ENCODE measurements at places on chromosomes 3 and 15.

- H3K4me1 ChIP-seq: no peaks in the 10 kb centered on the region
- no peak for DNase-seq
Measured at GRCh38 chr3:4043867-4044575, 244.8 kb downstream of the LRRN1 start.

DNA sequence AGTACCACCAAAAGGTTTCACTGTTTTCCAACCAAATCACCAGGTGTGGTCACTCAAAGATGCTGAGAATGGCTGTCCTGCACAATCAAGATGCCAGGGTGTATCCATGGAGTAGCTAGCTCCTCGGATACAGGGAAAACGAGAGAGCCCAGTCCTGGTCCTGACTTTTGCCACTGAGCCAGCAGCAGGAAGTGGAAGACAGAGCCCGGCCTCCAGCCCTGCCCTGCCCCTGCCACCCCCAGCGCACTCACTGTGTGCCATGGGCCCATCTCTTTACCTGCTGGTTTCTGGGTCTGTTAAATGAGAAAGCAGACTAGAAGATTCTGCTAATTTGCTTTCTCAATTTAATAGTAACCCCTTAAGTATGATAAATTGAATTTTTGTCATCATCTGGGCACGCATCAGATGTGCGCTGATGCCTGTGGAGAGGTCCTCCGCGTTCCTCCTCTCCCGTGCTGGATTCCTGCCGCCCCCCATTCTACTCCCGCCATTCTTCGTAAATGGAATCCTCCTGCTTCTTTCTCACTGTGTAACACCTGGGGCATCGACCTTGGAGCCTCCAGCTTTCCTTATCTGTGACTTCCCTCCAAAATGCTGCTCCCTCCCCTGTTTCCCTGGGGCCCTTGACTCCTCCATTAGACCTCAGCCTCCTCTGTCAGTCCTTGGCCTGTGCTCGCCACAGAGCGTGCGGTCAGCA, 18.0 kb downstream of the TNFAIP8L3 start:
- no peak overlapping the region for H3K4me3 ChIP-seq
- no peak for DNase-seq
- H3K4me1 ChIP-seq: no peaks in the 10 kb centered on the region

- peaks cover 2% of the 10 kb centered on the region for H3K36me3 ChIP-seq
- no peak overlapping the region for H3K4me3 ChIP-seq
- H3K27me3 ChIP-seq: no peaks in the 10 kb centered on the region
- DNase-seq: peak; percentile 26
- no peak overlapping the region for H3K27ac ChIP-seq
- H3K4me1 ChIP-seq: peaks cover 7% of the 10 kb centered on the region
Measured at GRCh38 chr3:188646592-188646991, 492.6 kb downstream of the LPP start.

DNA sequence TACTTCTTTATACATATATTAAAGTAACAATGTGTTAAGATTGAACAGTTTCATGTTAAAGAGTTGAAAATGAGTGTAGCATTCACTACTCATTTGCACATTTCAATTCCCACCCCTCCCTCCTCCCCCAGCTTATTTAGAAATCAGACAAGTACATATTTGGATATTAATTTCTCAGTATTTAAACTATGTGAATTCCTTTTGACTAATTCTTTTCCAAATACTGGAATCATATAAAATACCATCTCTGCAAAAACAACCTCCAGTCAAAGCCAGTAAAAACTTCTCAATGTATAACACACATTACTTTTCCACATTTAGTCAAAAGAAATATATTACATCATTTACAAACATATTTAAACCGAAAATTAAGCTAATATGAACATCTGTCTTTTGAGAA, 25.5 kb upstream of the SHC4 start:
- no peak for DNase-seq
- H3K4me1 ChIP-seq: peaks cover 5% of the 10 kb centered on the region
- H3K4me3 ChIP-seq: no peak overlapping the region

DNA sequence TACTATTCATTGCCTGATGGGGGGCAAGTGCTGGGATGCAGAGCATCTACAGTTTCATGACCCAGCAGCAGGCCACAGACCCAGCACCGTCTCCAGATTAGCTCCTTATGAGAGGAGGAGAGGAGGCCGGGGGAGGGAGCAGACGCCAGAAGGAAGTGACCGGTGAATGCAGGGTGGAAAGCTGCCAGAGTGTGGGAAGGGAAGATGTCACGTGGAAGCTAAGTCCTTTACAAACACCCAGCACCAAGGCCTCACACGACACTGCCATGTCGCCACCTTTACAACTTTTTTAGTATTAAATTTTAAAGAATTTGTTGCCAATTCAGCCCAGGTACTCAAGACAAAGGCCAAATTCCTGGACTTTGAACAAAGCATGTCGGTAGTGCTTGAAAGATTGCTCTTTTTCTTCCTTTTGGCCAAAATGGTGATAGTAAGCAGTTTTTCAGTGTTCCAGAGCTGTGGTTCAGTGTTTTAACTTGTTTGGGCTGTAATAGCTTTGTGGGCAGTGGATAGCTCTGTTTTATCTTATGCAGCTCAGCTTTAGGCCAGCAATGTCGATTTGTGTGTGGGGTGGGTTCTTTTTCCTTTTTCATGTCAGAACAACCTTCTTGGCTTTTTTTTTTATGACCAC, 58.2 kb downstream of the ZBTB38 start:
- no peaks in the 10 kb centered on the region for H3K27me3 ChIP-seq
- no peak overlapping the region for H3K4me3 ChIP-seq
- peak overlapping the region; percentile 3 for H3K27ac ChIP-seq
- H3K4me1 ChIP-seq: peaks cover 34% of the 10 kb centered on the region
- DNase-seq: peak; percentile 79

GRCh38 chr15:45320581-45321205, 57.7 kb downstream of the GATM start:
- no peaks in the 10 kb centered on the region for H3K36me3 ChIP-seq
- H3K27ac ChIP-seq: no peak overlapping the region
- no peaks in the 10 kb centered on the region for H3K27me3 ChIP-seq
